ENCODE measurements at places on chromosomes 7 and 10. TPM values are rescaled to one million over a fixed set of nuclear protein-coding genes. Genes with fewer than 3 reads are reported as not detected.

GRCh38 chr10:46024948-46025347 lies 5.5 kb downstream of the NCOA4 start:
- no peak for DNase-seq

The ARID5B gene
- 67.9 TPM for total RNA-seq

GRCh38 chr10:5946786-5947185 lies 30.6 kb downstream of the IL15RA start:
- no peak for DNase-seq

The CYTH3 gene
- total RNA-seq = 37.7 TPM

The TMEM270 gene
- total RNA-seq = not detected

The OR6B1 gene
- not detected for total RNA-seq

The MMP21 gene
- total RNA-seq = not detected

The ABCC2 gene
- total RNA-seq = 0.14 TPM

DNA sequence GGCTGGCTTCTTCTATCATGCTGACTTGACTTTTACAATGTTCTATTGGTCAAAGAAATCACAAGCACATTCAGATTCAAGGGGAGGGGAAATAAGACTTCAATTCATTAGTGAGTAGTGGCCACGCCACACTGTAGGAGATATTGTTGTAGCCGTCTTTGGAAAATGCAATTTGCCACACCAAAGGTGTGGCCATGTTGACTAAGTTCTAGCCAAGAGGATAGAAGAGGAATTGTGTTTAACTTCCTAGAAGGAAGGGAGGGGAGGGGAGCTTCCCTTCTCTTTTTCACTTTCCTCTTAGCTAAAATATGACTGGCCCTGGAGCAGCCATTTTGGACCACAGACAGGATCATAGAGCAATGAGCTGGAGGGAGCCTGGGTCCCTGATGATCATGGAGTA lies 3.4 kb upstream of the PRKAR2B start:
- no peak for DNase-seq

GRCh38 chr10:110502851-110503301 lies 5.2 kb downstream of the DUSP5 start:
- peak; percentile 84 for DNase-seq

DNA sequence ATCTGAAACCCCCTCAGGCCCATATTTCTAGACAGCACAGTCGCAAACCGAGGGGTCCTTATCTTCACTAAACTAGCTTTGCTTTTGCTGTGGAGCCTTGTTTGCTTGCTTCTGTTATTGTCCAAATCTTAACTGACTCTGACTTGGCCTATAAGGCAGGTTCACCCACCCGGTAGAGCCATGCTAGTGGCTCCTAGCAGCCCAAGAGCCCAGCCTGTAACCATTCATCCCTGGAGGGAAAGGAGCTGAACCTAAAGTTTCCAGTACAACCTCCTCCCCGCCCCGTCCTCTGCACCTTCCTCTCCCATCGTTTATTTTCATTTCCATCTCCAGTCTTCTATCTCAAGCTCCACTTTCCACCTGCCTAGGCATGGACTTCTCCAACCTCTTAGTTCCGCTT lies 345.7 kb downstream of the PTPRN2 start:
- no peak for DNase-seq

The MNX1 gene
- total RNA-seq = 2.2 TPM

GRCh38 chr10:77110757-77111156 lies 526.9 kb downstream of the KCNMA1 start:
- no peak for DNase-seq

The GTPBP10 gene
- total RNA-seq = 20.4 TPM

- DNase-seq = no peak
Observed at GRCh38 chr10:126394948-126395347, 6.7 kb upstream of the ADAM12 start.

- DNase-seq = no peak
Observed at GRCh38 chr10:112802411-112803022, 147.5 kb upstream of the TCF7L2 start.

- DNase-seq = no peak
Observed at GRCh38 chr7:24129597-24129996, 154.4 kb upstream of the NPY start.

DNA sequence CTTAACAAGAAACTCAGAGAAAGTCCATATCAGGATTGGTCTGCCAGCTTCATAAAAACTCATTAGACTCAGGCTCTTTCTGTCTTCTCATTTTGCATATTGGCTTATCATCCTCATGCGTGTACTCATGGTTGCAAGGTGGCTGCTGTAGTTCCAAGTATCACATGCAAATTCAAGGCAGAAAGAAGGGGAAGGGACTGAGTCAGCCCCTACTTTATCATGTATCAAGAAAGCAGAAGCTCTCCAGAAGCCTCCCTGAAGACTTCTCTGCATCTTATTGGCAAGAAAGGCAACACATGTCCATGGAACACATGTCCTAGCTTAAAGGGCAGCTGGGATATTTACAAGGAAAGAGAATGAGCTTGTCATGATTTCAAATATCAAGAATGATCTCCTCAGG lies 19.4 kb upstream of the EZH2 start:
- no peak for DNase-seq

GRCh38 chr10:74862625-74863024 lies 36.2 kb downstream of the KAT6B start:
- DNase-seq = no peak

The TLL2 gene
- total RNA-seq = 0.28 TPM

DNA sequence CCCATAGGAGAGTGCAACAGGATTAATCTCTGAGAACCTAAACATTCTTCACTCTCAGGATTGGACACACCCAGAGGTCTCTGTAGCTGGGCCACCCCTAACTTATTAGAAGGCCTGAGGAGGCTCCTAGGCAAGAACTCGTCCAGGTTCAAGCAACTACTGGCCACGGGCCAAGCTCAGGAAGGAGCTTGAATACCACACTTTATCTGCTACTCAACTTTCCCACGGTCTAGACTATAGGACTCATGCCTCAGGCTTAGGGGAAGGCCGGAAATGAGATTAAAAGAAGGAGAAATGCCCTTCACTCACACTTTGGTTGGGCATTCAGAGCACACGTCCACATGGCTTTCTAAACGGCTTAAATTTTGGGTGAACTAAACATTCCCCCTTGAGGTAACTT lies 142.8 kb upstream of the PHYHIPL start:
- no peak for DNase-seq

The FGF8 gene
- not detected for total RNA-seq

The C10orf143 gene
- total RNA-seq = 5.1 TPM

DNA sequence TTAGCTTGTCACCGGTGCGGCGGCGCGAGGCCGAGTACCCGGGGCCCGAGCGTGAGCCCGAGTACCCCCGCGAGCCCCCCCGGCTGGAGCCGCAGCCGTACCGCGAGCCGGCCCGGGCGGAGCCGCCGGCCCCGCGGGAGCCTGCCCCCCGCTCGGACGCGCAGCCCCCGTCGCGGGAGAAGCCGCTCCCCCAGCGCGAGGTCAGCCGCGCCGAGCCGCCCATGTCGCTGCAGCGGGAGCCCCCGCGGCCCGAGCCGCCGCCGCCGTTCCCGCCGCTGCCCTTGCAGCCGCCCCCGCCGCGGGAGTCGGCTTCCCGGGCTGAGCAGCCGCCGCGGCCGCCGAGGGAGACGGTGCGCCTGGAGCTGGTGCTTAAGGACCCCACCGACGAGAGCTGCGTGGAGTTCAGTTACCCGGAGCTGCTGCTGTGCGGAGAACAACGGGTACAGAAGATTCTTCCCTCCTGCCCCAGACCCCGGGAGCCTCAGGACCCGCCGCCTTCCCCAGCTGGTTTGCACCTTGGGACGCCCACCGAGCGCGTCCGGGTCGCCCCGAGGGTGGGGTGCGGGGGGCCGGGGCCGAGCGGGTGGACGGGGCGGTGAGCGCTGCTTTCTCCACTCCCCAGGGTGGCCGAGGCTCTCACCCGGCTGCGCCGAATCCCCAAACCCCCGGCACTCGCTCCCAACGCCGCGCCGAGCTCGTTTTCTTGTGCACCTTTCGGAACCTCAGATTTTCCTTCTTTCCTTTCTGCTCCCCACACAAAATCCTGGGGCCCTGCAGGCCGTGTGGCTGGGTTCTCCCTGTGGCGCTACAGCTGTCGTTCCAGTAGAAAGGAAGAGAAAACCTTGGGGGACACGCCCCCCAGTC lies 708 bp downstream of the UBN2 start:
- peak; percentile 7 for DNase-seq

The ACTR3C gene
- total RNA-seq = 10.7 TPM

GRCh38 chr7:31445686-31446355 lies 68.1 kb upstream of the ITPRID1 start:
- no peak for DNase-seq

DNA sequence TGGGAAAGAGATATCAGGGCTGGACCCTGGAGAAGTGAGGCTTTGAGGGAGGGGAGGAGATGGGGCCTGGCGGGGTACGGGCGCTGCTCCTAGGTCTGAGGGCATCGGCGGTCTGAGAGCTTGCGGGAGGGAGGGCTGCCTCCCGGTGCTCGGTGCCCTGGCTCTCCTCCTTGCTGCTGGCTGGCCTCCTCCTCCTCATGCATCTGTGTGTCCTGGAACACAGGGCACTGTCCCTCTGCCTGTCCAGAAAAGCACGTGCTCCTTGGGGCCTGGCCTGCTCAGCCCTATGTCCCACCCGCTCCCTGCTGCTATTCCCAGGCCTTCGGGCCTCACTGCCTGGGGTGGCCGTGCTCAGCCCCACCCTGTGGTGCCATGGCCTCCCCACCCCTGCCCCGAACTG lies 166.9 kb downstream of the RNF216 start:
- no peak for DNase-seq

The PTPRN2 gene
- total RNA-seq = 55.5 TPM

- no peak for DNase-seq
Observed at GRCh38 chr10:52257692-52258075, 56.4 kb upstream of the DKK1 start.

DNA sequence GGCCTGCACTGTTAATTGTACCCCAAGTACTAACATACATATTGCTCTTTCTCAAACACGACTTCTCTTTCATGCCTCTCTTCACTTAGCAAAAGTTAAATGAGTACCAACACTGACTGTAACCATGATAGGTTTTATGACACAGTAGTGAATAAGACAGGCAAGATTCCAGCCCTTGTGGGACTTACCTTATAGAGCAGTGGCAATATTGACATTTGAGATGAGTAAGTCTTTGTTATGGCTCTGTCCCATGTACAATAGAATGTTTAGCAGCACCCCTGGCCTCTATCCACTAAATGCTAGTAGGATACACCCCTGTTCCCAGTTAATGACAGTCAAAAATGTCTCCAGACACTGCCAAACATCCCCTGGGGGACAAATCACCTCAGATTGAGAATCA lies 11.9 kb upstream of the COL1A2 start:
- no peak for DNase-seq

DNA sequence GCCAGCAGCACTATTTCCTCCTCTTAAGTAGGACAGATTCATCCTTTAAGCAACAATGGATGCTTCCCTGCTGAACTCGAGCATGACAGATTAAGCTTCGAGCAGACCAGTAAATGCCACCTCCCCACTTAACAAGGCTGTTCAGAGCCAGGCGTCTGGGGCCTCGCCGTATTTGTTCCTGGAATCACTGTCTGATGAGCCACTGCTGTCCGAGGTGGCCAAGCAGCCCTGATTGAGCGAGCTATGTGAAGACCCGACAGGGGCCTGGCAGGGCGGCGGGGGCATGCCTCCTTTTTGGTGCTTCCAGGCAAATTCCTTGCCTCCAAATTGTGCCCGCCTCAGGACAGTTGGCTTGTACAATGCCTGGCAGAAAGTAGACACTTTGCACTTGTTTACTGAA lies 862.6 kb downstream of the NRG3 start:
- no peak for DNase-seq

DNA sequence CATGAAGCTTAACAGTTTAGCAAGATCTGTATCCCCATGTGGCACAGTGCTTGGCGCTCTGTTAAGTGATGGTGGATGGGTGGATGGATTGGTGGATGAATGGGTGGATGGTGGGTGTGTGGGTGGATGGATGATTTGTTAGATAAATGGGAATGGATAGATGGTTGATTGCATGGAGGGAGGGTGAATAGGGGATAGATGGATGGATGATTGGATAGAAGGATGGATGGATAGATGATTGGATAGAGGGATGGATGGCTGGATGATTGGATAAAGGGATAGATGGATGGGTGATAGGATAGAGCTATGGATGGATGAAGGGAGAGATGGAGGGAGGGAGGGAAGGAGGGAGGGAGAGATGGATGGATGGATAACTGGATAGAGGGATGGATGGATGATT lies 229.7 kb downstream of the CUX1 start:
- no peak for DNase-seq

GRCh38 chr10:3668276-3668965 lies 116.6 kb downstream of the KLF6 start:
- peak; percentile 46 for DNase-seq

DNA sequence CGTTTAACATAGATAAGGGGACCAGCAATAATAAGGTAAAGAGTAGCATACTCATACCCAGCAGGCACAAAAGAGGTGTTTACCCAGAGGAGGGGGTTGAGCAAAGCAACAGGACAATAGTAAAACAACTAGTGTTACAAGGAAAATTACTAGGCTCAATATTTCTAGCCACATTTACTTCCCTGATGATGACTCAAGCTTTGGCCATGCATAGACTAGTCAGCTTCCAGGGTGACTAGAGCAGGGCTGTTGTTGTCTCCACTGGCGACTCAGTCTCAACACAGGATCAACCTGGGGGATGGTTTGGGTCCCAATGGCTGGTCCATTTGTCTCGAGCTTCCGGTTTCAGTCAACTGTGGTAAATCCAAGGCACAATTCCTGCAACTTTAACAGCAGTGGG lies 217.7 kb upstream of the KCND2 start:
- DNase-seq = no peak

DNA sequence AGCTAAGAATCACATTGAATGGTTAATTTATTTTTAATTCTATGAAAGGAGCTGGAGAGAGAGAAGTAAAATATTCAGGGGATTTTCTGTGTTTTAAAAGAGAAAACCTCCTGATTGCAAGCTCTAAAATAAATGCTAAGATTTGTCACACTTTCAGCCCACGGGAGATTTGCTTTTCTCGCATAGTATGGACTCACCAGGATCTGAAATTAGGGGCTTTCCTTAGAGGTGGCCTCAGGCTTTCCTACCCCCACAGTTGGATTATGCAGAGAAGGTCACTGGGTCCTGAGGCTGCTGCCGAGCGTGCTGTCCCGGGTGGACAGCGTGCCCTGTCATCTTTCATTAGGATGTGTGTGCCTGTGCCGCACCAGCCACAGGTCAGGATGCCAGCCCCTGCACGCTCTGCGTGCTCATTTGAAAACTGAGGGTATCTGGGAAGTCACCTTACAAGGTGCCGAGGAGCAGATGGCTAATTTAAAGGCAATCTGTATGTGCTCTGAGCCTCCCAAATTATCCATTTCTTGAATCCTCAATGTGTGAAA lies 258.8 kb downstream of the CELF2 start:
- DNase-seq = no peak
